ENCODE measurements at places on chromosomes 11 and 22.

DNA sequence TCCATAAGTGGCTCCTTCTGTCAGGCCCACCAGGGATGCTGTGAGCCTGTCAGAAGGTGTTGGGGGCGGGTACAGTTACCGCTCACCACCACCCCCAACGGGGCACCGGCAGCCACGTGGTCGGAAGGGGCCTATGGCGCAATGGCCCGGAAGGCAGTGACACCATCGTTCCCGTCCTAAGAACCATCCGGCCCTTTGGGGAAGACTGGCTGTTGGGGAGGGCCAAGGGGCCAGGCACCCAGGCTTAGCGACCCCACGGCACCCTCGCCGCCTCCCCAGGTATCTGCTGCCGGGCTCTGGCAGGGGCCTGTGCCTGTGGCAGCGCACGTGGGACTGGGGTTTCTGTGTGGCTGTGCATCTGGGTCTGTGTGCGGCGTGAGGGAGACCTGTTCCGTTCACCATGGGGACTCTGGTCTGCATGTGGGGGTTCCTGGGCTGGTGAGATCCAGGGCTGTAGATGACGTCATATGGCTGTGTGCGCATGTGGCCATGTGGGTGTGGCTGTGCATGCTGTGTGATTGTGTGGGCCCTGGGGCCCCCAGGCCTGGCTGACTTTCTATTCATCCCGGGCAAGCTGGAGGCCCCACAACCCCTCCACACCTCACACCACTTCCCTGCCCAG is 717 bp downstream of the OSM start:
- DNase-seq: no peak

DNA sequence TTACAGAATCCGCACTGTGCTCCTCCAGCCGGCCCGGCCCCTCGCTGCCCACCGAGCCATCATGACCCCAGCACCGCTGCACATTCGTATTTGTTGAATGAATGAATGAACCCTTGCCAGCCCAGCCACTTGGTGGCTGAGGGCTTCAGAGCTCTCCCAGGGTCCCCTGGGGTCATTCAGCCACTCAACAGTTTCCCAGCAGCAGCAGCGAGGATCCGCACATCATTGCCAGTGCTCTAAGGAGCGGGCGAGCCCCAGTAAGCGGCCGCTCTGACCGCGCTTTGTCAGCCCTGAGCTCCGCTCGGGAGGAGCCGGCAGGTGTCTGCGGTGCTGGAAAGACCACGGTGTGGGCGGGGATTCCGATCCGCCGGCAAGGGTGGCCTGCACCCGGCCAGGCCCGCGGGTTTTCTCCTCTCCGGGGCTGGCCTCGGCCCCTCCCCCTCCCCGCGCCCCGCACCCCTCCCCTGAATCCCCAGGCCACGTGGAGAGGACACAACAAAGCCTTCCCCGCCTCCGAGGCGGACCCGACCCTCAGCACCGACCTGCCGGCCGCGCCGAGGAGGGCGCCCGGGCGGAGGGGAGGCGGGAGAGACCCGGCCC is 563 bp downstream of the BID start:
- peak; percentile 87 for DNase-seq

DNA sequence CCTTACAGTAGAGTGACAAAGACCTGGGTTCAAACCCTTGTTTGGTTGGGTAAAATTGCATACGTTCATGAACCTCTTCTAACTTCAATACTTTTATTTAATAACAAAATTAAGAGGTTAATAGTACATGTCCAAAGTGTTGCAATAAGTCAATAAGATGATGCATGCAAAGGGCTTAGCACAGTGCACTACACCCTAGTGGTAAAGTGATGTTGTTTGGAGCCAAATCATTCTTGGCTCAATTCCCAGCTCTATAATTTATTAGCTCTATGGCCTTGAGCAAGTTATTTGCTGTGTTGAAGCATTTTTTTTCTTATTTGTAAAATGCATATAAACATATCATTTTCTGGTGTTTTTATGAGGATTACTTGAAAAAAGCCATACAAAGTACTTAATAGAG is 945.3 kb downstream of the LRRC4C start:
- no peak for DNase-seq

- DNase-seq: no peak
Observed at GRCh38 chr11:125168918-125169456, 4.4 kb downstream of the PKNOX2 start.

GRCh38 chr11:89249196-89249595 is 71.5 kb downstream of the TYR start:
- DNase-seq: no peak

All from MM.1S (cell line).